ENCODE measurements at places on chromosomes 7 and 10.

- DNase-seq, result no peak
Measured at GRCh38 chr7:90886416-90886815, 290.3 kb downstream of the CDK14 start.

DNA sequence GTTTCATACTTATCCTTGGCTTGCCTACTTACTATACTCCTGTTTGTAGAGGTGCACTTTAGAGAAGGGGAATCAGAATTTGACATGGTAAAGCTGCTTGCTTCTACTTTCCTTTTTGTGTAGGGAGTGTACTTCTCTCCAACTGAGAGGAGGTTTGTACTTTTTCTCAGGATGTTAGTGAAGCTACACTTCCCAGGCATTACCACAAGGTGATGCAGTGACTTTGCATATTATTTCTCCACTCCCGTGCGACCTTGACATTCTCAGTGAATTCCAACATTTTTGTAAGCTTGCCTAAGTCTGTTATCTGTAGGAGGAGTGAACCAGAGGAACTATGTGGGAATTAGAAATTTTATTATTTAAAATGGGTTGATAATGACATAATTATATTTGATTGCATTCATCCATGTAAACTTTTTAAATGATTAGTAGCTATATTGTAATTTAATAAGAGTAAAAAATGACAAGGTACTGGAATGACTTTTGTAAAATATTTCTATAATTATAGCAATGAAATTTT, 5.2 kb downstream of the TAX1BP1 start:
- no peak for DNase-seq

GRCh38 chr10:30241422-30242110, 107.5 kb downstream of the MTPAP start:
- DNase-seq, result no peak

DNA sequence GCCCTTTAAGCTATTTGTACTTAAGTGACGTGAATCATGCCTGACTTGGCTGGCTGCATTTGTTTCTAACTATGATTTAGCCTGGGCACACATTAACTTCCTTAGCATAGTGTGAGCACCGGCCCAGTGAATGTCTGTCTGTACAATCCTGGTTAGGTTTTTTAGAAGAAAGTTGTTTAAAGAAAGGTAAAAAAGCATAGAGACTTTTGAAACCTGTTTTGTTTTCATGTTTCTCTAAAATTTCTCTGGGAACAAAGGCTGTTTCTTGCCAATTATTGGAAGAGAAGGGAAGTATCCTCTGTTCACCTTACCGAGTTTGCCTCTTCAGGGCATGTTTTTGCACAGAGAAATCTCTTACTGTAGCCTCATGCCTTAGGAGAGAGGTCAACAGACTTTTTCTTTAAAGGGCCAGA, 42.9 kb upstream of the MET start:
- DNase-seq, result no peak

DNA sequence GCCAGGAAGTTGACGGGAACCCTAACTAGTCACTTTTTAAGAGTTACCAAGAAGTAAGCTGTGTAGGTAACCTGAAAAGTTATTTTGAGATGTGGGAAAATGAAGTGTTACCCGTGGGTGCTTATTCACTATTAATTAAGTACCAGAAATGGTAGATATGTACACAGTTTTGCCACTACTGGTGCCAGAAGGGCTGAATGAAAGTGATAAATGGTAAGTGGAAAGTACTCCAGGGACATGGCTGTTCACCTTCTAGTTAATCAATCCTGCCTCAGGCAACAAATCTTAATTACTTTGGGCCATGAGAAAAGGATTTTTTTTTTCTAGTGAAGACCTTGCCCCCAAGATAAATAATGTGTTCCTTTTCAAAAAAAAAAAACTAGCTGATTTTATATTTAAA, 15.8 kb downstream of the NET1 start:
- DNase-seq, result no peak

DNA sequence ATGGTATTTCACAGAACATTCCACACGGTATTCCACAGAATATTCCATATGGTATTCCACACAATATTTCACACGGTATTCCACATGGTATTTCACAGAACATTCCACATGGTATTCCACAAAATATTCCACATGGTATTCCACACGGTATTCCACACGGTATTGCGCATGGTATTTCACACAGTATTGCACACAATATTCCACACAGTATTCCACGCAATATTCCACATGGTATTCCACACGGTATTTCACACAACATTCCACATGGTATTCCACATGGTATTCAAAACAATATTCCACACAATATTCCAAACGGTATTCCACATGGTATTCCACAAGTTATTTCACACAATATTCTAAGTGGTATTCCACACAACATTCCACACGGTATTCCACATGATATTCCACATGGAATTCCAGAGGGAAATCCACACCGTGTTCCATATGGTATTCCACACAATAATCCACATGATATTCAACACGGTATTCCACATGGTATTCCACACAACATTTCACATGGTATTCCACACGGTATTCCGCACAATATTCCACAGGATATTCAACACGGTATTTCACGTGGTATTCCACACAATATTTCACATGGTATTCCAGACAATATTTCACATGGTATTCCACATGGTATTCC, 136.7 kb upstream of the CHST15 start:
- DNase-seq, result no peak

DNA sequence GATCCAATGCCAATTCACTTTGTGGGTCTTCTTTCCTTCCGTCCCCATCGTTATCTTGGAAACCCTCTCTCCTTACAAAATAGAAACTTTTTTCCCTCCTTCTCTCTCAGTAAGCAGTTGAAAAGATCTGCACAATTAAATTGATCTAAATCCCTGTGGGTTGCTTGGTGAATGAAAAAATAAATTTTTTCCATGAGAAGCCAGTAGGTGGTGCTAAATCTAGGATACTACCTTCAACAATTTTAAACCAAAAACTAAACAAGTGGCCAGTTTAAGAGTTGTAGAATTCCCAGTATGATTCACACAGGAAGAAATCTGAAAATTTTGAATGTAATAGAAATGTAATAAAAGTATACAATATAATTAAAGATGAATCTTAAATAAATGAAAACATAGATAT, 990.3 kb upstream of the ZNF722 start:
- DNase-seq, result no peak

- no peak for DNase-seq
Measured at GRCh38 chr10:11875494-11876281, 52.5 kb downstream of the PROSER2 start.

DNA sequence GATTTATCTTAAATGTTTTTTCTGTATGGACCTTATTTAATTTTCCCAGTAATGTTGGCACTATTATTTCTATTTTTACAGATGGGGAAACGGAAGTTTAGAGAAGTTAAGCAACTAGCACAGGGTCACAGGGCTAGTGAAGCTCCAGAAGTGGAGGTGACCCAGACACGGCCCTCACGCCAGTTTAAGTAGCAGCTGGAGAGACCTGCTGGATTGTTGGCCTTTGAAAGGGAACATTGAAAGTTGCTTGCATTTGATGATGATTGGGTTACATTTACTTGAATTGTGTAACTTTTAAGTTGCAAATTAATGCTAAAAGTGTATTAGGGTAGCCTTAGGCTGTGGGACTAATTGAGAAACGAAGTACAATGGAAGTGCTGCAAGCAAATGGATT, 25.6 kb downstream of the CDK14 start:
- no peak for DNase-seq

DNA sequence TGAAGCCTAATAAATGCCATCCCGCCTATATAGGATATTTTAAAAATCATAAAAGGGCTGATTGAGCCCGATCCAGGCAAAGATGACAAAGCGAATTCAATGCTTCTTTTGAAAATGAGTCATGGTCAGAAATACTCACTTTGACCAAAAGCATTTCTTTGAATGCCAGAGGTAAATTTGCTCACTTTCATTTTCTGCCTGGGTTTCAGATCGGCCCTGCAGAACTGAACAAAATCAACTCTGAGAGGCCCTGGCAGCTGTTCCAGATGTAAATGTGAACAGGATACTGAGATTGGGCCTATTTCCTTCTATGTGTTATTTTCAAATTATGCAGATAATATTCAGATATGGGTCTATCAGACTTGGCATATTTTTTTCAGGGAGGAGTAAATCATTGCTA, 114.8 kb upstream of the ARID5B start:
- DNase-seq, result no peak

DNA sequence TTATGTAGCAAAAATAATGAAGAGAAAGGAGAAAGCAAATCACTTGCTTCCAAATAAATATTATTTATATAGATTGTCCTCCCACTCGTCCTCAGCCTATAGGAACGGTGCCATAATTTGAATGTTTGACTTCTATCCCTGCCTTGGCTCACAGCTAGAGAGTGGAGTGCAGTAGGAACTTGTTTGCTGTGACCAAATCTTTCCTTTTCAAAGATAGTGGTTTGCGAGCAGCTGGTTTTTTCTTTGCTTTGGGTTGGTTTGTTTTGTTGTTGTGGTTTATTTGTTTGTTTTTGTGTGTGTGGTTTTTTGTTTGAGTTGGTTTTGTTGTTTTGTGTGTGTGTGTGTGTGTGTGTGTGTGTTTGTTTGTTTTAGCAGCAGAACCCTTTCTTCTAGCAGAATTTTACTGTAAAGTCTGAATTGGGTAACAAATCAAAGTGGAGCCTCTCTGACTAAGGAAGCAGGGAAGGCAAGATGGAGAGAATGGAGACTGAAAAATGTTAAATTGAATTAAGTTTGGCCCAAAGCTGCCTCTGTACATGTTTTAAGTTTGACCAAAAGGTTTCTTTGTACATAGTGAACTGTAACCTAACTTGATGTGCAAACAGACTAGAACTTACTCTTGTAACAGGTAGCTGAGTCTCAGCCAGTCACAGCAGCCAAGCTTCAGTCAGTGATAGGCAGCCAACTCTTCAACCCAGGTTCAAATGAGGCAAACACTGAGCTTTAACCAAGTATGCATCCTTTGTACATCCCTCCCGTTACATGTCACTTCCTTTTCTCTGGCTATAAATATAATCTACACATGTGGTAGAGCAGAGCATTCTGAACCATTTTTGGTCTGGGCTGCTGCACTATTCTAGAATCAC, 149.5 kb upstream of the LRGUK start:
- DNase-seq, result no peak

DNA sequence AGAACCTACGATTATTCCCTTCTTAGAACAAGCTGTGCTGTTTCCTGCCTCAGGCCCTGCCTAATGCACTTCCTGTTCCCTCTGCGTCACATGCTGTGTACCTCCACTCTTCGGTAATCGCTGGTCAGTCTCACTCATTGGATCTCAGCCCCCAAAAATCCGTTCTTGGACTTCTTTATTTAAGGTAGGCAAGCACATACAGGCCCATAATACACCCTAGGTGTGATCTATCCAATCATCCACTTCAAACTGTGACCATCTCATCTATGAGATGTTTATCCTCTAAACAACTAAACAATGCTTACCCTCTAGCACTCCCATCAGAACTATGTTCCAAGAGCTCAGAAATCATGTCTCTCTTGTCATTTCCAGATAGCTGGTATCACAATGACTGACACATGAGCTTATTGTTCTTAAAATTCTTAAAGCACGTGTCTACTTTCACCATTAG, 83.9 kb downstream of the CADPS2 start:
- no peak for DNase-seq

- no peak for DNase-seq
Measured at GRCh38 chr7:47739301-47739875, 157.5 kb upstream of the TNS3 start.

GRCh38 chr7:27746978-27747377, 7.0 kb downstream of the TAX1BP1 start:
- DNase-seq, result no peak

- DNase-seq, result no peak
Measured at GRCh38 chr10:36519909-36520308, 605.5 kb upstream of the ANKRD30A start.

DNA sequence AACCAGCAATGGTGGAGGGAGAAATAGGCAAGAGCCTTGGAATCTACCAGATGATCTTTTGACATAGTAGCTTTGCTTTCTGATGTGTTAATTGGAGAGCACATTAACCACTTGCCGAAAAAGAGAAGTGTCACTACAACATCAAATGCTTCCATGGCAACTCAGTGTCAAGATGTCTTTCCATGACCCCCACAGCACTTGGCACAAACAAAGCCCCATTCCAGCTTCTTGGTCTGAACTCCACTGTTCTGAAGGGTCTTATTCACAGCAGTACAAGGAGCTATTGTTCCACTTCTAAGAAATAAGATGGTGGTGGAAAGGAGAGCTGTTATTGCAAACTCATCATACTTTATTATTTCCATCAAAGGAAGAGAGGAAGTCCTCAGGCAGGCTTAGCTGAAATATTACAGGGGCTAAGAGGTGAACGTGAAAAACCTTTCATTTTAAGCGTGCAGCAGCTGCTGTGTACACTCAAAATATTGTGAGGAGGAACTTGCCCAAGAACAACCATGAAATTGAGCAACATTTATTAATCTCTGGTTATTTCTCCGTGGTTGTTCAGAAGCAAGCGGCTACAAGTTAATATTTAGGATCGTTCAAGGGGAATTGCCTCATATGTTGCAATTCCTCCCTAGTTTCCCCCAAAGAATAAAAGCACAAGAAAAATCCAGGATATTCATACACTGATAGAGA, 354.8 kb upstream of the CELF2 start:
- DNase-seq, result no peak

- no peak for DNase-seq
Measured at GRCh38 chr7:128307061-128307460, 36.6 kb downstream of the RBM28 start.

DNA sequence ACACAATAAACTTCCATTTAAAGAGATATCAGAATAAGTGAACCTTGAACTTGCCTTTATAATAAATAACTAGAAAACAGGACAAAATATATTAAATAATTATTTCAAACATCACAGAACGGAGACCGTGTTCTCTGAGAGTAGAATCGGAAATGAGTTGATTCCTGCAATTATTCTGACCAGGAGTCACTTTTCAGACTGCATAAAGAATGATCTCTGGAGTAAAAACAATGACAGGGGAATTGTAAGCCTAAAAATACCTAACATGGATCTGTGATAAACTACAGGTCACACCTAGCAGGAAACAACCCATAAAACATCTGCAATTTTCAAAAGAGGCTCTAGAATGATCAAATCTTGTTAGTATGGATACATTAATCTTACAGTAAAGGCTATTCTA, 577.5 kb upstream of the SORCS1 start:
- no peak for DNase-seq

DNA sequence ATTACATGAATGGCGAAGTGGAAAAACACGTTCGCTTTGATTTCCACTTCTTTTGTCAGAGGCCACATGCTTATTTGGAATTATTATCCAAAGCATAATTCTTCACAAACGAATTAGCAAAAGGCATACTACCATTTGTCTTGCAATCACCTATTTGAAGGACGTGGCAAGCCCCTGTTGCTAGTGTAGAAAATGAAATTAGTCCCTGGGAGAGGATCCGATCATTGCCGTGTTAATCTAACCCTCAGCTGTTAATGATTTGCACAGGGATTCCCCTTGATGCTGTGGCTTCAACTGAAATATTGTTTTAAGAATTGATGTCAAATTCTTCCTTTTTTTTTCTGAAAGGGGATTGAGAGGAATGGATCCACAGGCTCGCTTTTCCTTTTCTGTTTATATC, 4.6 kb downstream of the AGMO start:
- no peak for DNase-seq

DNA sequence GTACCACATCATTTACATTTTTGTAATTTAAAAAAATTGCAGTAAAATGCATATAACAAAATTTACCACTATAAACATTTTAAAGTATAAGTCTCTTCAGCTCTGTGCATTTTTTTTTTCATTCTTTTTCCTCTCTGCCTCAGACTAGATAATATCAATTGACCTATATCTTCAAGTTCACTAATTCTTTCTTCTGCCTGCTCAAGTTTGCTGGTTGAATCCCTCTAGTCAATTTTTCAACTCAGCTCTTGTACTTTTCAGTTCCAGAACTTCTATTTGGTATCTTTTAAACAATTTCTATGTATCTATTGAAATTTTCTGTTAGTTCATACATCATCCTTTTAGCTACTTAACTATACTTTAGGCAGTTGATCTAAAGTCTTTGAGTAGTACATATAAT, 112.0 kb downstream of the MICU1 start:
- DNase-seq, result no peak

Measured in stimulated activated CD4-positive, alpha-beta T cell treated with anti-CD3 and anti-CD28 coated beads, Interleukin-2, amount 100 ng/mL, for 4 hours (primary cell).